ENCODE measurements at places on chromosomes 16 and 17.

GRCh38 chr17:21359483-21359840 lies 16.7 kb upstream of the KCNJ12 start:
- no peak for DNase-seq

DNA sequence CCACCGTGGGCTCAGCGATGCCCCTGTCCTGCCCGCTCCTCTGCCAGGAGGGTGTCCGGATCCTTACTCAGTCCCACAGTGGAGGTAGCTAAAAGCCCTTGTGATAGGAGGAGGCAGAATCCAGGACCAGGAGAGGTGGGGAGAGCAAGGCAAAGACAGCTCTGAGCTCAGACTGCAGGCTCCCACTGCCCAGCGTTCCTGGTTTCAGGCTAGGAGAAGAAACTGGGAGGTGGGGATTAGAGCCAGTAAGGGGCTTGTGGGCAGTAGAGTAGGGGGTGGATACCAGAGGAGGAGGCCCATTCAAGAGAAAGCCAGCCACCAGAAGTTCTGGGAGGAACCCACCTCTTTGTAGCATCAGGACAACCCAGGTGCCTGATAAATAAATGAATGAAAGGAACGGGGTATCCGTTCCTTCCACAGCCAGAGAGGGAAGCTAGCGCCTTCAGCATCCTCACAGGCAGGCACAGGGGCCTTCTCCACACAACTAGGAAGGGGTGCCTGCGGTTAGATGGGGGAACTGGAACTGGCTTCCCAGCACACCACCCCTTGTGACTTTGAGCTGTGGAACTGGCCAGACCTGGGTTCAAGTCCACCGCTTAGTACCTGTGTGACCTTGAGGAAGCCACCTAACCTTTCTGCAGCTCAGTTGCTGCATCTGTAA lies 2.3 kb downstream of the IL21R start:
- no peak for DNase-seq

- DNase-seq = no peak
These were observed 12.2 kb downstream of the GNGT2 start for GRCh38 chr17:49198211-49198610.

DNA sequence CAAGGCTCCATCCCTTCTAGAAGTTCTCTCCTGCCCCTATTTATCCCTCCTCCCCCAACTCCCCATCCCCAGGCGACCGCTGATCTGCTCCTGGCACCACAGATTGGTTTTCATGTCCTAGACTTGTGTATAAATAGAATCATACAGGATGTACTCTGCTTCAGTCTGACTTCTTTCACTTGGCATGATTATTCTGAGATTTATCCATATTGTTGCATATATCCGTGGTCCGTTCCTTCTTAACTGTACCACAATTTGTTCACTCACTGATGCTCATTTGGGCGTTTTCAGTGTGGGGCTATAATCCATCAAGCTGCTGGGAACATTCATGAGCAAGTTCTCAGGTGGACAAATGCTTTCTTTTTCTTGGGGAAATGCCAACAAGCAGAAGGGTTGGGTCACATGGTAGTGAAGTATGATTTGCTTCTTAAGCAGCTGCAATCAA lies 23.9 kb downstream of the PITPNM3 start:
- no peak for DNase-seq

GRCh38 chr16:69581297-69581696 lies 15.5 kb downstream of the NFAT5 start:
- no peak for DNase-seq

DNA sequence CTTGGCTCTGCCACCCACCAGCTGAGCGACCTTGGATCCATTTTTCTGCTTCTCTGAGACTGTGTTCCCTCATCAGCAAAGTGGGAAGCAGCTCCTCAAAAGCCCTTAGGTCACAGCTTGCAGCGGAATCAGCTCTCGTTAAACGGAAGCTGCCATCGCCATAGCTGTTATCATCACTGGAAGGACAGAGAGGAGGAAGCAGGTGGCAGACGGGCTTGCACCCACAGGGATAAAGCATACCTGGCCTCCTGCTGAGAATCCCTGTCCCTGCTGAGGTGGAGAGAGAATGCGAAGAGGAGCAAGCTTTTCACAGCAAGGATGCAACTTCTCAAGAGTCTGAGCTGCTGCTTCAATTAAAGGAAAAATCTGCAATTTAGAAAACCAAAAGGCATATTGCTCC lies 106.6 kb downstream of the CLEC16A start:
- DNase-seq = no peak

- DNase-seq = no peak
These were observed 6.8 kb downstream of the PIEZO1 start for GRCh38 chr16:88778271-88778525.

GRCh38 chr16:20247076-20247475 lies 80.2 kb downstream of the GP2 start:
- DNase-seq = no peak

DNA sequence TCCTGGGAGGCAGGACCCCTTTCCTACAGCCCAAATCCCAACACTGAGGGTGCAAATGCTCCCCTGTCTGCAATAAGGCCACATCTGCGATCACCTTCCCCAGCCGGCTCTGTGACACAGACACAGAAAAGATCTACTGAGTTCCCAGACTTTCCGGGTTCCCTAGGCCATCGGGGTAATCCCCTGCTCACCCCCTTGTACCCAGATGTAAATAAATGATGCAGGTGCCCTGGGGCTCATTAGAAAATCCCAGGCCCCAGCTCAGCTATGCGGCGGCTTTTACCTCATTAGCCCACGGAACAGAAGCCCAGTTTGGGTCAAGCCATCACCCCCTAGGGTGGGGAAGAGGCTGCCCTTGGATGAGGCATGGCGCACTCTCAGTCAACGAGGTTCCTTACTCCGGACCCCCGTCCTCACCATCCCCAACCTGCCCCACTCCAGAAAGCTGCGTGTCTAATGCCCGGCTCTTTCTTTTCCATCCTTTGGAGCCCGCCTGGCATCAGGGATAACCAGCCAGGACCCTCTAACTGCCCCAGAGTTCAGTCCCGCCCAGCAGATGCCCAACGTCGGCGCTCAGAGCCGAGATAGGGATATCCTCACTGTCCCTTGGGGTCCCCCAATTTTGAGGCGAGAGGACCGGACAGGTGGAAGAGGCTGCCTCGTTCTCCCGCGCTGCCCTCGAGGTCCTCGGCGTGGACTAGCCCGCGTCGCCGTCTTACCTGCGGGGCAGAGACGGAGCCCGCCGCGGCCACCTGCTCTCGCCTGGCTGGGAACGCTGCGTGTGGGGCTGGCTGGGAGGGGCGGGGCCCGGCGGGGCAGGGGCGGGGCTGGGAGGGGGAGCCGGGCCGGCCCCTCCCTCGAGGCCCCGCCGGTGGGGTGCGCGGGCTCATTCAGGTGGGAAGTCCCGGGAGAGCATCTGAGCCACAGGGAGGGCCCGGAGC lies at the start of gene ZNF385C:
TSS of gene ZNF385C (minus strand) at position 783 of the 941 bp plus-strand sequence. CDS start 35,417 bp downstream, outside the sequence.
- no peak for DNase-seq

DNA sequence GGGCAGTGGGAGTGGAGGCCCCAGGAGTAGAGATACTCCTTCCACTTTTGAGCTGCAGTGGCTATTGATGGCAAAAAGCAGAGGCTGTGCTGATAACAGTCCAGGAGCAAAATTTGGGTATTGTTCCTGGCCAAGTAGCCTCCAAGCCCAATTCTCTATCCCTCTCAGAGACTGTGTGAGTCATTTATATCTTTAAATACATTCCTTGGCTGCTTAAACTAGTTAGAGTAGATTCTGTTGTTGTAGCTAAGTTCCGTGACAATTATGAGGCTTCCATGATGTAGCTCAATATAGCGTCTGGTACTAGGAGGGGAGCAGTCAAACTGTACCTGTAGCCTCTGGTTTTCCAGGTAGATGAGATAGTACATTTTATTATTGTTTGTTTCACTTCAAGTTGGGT lies 19.9 kb upstream of the UBE2G1 start:
- DNase-seq = no peak

GRCh38 chr17:27209316-27209715 lies 84.6 kb upstream of the WSB1 start:
- no peak for DNase-seq

DNA sequence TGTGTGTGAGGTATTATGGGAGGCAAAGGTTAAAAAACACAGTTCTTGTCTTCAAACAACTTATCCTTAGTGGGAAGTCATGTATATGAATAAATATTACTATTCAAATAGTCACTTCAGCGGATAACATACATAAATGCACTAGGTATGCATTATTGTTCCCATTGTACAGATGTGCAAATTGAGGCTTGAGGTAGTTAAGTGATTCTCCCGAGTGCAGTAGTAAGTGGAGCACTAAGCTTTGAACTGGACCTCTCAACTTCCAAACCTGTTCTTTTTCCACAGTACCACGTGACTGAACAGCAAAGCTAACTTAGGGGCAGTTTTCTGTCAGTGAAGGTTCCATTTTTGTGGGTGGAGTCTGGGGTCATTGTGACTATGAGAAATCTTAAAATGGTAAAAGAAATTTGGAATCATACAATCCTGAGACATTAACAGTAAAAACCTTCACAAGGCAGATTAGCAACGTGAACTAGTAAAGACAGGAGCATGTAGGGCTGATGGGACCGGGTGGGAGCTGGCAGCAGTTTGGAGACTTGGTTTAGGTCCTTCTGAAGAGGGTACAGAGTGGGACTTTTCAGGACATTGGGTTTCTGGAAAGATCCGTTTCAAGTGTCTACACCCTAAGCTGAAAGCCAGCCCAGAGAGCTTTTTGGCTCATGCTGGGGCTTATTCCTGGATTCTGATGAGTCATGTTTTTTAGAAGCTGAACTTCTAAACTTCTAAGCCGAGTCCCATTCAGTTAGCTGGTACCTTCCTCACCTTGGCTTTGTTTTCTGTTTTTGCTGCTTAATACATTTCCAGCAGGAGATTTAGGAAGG lies 204.9 kb downstream of the PRKCA start:
- peak; percentile 73 for DNase-seq

GRCh38 chr17:64038331-64039105 lies 18.1 kb upstream of the ICAM2 start:
- no peak for DNase-seq

- DNase-seq = peak; percentile 30
These were observed 238.9 kb upstream of the NLRP1 start for GRCh38 chr17:5823219-5823618.

DNA sequence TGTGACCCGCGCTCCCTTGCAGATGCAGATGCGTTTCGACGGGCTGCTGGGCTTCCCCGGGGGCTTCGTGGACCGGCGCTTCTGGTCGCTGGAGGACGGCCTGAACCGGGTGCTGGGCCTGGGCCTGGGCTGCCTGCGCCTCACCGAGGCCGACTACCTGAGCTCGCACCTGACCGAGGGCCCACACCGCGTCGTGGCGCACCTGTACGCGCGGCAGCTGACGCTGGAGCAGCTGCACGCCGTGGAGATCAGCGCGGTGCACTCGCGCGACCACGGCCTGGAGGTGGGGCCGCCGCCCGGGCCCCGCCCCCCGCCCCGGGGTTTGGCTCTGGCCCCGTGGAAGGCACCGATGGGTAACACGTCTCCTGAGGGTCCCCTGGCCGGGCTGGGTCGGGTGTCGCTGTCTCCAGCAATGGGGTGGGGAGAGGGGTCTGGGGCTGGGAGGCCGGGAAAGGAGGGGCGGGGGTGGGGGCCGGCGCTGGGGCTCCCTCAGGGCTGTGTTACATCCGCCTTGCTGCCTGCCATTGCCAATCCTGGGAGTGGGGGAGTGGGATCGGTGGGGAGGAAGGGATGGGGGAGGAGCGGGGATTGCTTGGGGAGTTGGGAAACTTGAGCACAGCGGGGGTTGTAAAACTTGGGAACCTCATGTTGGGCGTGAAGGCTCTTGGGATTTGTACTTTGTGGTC lies 737 bp downstream of the NUDT16L1 start:
- peak; percentile 38 for DNase-seq

DNA sequence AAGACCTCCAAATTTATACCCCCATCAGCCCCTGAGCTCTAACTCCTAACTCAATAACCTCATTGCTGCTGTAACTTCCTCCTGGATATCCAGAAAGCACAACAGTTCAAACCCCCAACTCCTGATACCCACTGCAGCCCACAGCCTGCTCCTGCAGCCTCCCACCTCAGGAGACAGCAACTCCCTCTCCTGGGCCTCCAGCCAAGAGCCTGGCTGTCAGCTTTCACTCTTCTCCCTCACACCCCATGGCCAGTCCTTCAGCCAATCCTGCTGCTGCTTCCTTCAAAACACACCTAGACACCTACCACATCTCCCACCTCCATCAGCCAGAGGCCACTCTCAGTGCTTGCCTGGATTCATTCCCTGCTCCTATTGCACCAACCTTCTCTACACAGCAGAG lies 5.4 kb downstream of the GINS2 start:
- no peak for DNase-seq

- DNase-seq = peak; percentile 78
These were observed 54.2 kb upstream of the SEC14L1 start for GRCh38 chr17:77086433-77087010.

- DNase-seq = no peak
These were observed 11.7 kb upstream of the LLGL1 start for GRCh38 chr17:18213666-18214270.

DNA sequence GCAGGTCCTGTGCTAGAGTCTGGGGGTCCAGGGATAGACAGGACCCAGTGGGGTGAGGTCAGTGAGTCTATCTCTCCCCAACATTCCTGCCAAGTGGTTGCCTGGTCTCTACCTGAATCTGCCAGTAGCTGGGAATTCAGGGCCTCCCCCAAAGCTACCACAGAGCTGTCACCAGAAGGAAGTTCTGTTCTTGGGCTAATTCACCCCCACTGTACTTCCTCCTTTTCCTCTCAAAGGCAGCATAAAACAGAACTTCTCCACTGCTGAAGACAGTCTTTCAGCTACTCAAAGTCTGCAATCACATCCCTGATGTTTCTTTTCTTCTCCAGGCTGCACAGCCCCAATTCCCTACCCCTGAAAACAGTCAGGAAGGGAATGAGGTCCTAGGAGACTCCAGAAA lies 8.7 kb downstream of the CAMTA2 start:
- no peak for DNase-seq

Measured in epithelial cell of esophagus (primary cell).